Heart left ventricle (tissue), 16 donors: ENCODE measurements at places on chromosomes 11 and 22. TPM values are rescaled to one million over a fixed set of nuclear protein-coding genes. Genes with fewer than 3 reads are reported as not detected.

GRCh38 chr22:44870021-44870420 is 117.6 kb downstream of the ARHGAP8 start:
- DNase-seq: no peak

DNA sequence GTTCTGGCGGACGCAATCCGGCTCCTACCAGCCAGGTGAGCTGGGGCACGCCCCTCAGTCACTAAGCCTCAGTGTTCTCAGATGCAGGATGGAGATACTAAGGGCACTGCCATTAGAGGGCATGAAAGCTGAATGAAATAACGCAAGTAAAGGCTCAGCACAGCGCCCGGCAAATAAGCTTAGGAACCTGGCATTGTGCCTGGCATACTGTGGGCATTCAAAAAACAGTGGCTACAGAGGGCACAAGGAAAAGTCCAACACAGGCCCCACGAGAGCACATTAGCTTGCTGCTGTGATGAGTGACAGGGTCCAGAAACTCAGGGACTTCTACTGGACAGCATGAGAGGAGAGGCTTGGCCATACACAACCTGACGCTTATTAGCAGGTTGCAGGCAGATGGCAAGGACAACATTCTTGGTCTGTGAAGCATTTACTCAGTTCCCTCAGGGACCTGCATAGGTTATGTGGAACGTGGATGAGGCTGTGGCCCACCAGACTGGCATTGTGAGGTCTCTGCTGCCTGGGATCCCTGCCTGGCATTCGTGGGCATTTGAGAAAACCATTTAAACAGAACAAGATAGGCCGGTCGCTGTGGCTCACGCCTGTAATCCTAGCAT is 12.2 kb downstream of the TXN2 start:
- no peak for DNase-seq

- no peak for DNase-seq
Observed at GRCh38 chr11:106390078-106390477, 312.6 kb downstream of the AASDHPPT start.

DNA sequence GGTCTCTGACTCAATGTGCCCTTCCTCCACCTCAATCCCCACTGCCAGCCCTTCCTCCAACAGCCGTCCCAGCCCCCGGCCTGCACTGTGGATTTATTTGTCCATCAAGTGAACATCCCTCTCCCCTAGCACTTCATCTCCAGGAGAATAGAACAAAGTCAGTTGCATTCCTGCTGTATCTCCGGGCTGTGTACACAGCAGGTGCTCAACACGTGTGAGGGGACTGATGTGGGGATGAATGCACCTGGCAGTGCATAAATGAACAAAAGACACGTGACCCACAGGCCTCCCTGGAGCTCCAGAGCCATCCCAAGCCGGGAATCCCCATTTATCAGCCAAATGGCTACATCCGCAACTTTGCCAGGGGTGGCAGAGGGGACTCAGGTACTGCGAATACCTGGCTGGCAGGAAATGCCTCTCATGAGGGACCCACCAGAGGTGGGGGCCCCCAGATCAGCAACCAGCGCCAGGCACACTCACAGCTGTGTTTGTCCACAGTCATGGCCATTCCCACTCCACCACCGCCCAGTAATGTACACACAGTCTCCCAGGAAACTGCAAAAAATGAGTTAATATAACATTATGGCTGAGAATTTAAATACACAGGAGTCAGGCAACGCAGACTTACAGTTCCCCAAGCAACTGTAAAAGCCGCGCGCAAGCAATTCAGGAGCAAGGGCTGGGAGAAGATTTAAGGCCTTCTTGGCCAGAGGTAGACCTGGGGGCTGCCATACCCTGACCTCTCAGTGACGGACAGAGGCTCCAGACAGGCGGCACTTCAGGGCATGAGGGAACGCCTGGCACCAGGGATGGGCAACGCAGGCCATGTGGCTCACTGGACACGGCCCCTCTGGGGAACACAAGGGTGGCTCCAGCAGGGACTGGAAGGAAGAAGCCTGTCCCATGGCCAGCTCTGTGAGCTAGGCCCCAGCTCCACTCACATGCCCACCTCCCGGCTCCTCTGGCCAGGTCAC is 50.3 kb upstream of the TCF20 start:
- DNase-seq: no peak

DNA sequence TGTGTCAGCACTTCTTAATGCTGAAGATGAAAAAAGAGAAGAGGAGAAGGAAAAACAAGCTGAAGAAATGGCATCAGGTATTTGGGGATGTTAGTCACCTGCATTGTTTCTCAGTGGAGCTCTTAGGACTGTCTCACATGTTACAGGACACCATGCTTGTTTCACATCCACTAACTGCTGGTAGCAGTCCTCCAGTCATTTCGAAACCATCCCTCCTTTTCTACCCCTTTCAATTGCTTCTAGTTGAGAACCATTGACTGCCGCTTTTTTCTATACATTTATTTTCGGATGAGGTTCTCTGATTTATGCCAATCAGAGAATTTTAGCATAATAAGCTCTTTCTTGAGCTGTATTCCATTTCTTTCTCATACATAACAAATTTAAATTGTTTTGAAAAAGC is 21.5 kb downstream of the BIRC2 start:
- DNase-seq: no peak

- DNase-seq: no peak
Observed at GRCh38 chr22:46096706-46097230, 53.6 kb upstream of the PPARA start.

- DNase-seq: no peak
Observed at GRCh38 chr11:121429556-121429955, 22.6 kb upstream of the SORL1 start.

DNA sequence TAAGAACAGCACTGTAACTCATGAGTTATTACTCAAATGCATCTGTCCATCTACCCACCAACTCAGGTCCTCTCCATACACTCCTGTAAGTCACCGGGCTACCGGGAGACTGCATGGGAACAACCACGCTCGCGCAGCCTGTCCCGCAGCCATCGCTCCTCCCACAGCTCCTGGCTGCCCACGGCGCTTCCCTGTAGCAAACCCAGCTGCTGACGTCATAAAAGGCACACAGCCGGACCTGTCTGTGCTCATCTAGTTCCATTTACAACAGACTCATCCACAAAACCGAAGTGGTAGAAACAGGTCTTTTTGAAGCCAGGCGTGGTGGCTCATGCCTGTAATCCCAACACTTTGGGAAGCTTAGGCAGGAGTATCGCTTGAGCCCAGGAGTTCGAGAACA is 23.4 kb upstream of the PACSIN2 start:
- no peak for DNase-seq

GRCh38 chr22:31136711-31137110 is 3.6 kb downstream of the PLA2G3 start:
- peak; percentile 40 for DNase-seq

- DNase-seq: no peak
Observed at GRCh38 chr11:9802291-9802861, 138.5 kb downstream of the SWAP70 start.

- no peak for DNase-seq
Observed at GRCh38 chr22:41772198-41772597, 28.3 kb upstream of the CCDC134 start.

GRCh38 chr11:103995896-103996295 is 40.5 kb upstream of the DDI1 start:
- DNase-seq: no peak

GRCh38 chr11:3614742-3615171 is 27.0 kb downstream of the ART5 start:
- DNase-seq: no peak

DNA sequence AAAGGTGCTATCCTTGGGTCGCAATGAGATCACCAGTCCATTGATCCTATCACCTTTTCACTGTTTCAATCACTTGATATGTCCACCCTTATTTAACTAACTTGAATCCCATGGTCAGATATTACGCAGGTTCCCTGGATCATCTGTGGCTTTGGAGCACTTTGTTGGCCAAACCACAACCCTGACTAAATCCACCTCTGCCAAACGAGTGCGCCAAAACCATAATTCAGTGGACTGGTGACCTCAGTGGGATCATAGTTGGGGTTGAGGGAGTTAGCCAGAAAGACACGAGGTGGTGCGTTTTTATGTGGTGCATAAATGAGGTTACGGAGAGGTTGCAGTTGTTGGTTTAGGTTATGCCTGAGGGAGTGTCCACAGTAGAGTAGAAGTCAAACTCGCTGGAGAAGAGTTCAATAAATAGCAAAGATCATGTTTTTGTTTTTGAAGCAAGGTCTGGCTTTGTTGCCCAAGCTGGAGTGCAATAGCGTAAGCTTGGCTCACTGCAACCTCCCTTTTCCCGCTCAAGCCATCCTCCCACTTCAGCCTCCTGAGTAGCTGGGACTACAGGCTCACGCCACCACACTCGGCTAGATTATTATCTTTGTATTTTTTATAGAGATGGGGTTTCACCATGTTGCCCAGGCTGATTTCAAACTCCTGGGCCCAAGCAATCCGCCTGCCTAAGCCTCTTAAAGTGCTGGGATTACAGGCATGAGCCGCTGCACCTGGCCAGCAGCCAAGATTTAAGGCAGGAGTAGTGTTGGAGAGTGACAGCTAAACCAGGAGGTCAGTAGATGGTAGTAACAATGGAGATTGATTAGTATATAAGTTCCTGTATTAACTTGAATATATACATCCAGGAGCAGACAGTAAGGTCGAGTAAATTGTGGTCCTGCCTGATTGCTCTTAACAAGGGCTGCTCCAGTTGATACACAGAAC is 4.5 kb downstream of the FOXR1 start:
- DNase-seq: no peak

- DNase-seq: no peak
Observed at GRCh38 chr11:80831374-80831773, 1390.5 kb upstream of the TENM4 start.

- no peak for DNase-seq
Observed at GRCh38 chr11:87422566-87422965, 384.8 kb downstream of the TMEM135 start.

Gene CSKMT
- total RNA-seq: 3.8 TPM

Gene RASD2
- 3.9 TPM for total RNA-seq

Gene SLC43A3
- total RNA-seq: 24.7 TPM

Gene GTSE1
- 0.72 TPM for total RNA-seq

Gene CTNND1
- total RNA-seq: 66.2 TPM

Gene EMID1
- 1.5 TPM for total RNA-seq

Gene POU2AF1
- total RNA-seq: 0.28 TPM

Gene C11orf16
- not detected for total RNA-seq

Gene IRAG1
- total RNA-seq: 5.4 TPM

Gene MRGPRX4
- total RNA-seq: not detected

Gene FBXO7
- 39.1 TPM for total RNA-seq

Gene DDIAS
- 0.85 TPM for total RNA-seq

Gene IFITM2
- 149 TPM for total RNA-seq

Gene TUB
- 24.4 TPM for total RNA-seq
